Posterior vena cava (tissue), 2 donors: ENCODE measurements at places on chromosomes 3 and 15. TPM values are rescaled to one million over a fixed set of nuclear protein-coding genes. Genes with fewer than 3 reads are reported as not detected.

The MDFIC2 gene
- not detected for total RNA-seq

The APPL1 gene
- total RNA-seq: 43.5 TPM

The SCN11A gene
- total RNA-seq: 0.28 TPM

The FBXO40 gene
- 0.83 TPM for total RNA-seq

The FANCD2OS gene
- not detected for total RNA-seq

The SPSB4 gene
- 0.76 TPM for total RNA-seq

- no peak for DNase-seq
Measured at GRCh38 chr3:69970827-69971226, 28.7 kb upstream of the SAMMSON start.

GRCh38 chr3:69110941-69111546 is 11.4 kb downstream of the LMOD3 start:
- no peak for DNase-seq

DNA sequence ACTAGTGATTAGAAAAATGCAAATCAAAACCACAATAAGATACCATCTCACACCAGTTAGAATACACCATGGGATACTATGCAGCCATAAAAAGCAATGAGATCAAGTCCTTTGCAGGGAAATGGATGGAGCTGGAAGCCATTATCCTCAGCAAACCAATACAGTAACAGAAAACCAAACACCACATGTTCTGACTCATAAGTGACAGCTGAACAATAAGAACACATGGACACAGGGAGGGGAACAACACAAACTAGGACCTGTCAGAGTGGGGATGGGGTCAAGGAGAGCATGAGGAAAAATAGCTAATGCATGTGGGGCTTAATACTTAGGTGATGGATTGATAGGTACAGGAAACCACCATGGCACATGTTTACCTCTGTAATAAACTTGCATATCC is 36.0 kb upstream of the CCNL1 start:
- no peak for DNase-seq

DNA sequence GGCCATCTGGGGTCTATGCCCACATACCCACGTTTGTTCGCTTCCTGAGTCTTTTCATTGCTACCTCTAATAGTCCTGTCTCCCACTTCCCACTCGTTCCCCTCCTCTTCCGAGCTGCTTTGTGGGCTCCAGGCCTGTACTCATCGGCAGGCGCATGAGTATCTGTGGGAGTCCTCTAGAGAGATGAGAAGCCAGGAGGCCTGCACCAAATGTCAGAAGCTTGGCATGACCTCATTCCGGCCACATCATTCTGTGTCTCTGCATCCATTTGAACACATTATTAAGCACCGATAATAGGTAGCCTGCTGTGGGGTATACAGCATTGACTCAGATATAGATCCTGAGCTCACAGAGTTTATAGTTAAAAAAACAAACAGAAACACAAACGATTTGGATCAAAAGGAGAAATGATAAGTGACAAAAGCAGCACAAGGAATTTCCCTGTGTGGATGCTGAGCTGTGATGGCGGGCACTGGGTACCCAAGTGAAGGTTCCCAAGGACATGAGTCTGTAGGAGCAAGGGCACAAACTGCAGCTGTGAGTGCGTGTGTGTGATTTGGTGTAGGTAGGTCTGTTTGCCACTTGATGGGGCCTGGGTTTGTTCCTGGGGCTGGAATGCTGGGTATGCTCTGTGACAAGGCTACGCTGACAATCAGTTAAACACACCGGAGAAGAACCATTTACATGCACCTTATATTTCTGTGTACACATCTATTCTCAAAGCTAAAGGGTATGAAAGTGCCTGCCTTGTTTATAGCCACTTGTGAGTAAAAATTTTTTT is 35.9 kb downstream of the NR1I2 start:
- DNase-seq: no peak

- no peak for DNase-seq
Measured at GRCh38 chr15:27871078-27871901, 227.8 kb downstream of the OCA2 start.

DNA sequence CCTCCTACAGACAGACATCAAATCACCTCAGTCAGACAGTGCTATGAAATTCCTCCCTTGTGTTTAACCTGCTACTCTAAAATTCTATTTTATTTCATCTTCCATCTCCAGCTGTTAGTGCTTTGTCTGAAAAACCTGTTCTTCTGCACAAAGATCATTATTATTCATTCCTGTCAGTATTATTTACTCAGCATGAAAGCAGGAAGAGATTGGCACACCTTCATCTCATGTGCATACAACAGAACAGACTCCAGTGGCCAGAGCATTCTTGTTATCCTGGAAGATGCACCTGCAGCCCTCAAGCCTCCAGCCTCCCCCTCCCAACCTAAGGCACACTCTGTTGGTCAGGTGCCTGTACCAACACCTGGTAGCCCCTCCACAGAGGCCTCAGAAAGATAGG is 1.8 kb upstream of the ROPN1B start:
- no peak for DNase-seq

- DNase-seq: no peak
Measured at GRCh38 chr3:15800780-15801179, 3.0 kb upstream of the ANKRD28 start.

- DNase-seq: no peak
Measured at GRCh38 chr3:134623615-134624245, 27.1 kb downstream of the KY start.

- no peak for DNase-seq
Measured at GRCh38 chr3:146501752-146502151, 32.4 kb upstream of the PLSCR2 start.

DNA sequence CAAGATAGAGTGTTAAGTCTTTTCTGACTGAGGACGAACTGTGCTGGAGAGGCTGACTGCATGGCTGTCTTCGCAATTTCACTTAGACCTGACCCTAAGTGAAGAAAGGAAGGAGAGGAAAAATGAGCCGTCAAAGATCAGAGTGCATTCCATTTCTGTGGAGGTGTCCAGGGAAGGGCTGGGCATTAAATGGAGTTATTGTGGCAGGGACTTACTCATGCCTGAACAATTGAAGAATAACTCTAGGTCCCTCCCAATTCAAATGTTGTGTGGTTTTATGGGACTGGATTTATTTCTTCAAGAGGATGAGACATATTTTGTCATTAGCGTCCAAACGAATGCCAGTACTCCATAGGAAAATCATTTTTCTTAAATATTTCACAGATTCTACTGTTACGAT is 187.3 kb upstream of the CFAP20DC start:
- DNase-seq: no peak

DNA sequence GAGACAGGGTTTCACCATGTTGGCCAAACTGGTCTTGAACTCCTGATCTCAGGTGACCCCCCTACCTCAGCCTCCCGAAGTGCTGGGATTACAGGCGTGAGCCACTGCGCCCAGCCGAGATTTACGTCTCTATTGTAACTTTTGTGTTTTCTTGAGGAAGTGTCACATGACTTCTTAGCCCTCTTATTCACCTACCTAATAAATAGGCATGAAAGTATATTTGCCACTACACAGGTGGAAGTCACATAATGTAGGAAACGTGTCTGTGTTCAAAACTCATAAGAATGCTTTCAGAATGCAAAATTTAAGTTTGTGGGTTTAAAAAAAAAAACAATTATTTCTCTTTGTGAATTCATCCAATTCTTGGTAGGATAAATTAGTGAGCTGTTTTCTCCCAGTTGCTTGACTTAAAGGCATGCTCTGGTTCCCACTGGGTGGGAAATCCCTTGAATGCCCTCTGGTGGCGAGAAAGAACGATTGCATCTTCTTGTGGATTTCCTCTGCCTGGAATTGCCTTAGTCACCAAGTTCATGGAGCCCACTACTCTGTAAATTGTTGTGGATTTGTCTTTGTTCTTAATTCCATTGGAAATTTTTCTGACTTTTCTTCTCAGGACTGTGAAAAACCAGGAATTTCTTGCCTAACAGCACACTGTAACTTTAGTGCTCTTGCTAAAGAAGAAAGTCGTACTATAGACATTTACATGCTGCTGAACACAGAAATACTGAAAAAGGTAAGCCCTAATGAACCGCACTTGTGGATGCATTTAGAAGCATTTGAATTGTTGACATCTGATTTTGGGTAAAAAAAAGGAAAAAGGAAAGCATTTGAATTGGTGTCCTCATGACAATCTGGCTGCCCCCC is 82.2 kb upstream of the CTDSPL start:
- DNase-seq: no peak

DNA sequence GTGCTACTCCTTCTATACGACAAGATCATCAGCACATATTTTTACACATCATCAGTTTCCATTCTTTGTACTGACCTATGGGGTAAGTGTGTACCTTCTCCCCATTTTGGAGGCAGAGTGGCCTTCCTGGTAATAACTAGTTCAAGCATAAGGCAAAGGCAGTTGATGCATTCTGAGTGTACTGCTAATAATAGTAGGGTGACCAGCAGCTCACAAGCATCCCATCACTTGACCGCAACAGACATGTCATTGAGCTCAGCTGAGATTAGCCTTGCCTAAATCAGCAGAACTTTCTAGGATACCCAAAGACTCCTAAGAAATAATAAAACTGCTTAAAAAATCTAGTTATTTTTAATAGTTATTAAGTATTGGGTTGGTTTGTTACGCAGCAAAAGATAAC is 329.8 kb upstream of the FRG2C start:
- no peak for DNase-seq

DNA sequence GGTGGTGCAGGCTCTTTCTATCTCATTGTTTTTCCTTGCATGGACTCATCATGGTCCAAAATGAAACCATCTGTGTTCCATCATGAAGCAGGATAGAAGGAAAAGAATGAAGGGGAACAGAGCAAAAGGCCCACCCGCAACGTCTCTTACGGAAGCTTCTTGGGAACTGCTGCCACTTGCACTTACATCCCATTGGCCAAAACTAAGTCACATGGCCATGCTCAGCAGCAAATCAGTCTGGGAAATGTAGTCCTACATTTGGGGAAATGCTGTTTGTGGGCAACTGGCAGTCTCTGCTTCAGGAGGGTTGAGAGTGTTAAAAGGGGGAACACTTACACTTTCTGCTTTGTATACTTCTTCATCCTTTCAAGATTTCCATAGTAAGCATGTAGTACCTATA is 191.6 kb downstream of the SV2B start:
- DNase-seq: no peak

DNA sequence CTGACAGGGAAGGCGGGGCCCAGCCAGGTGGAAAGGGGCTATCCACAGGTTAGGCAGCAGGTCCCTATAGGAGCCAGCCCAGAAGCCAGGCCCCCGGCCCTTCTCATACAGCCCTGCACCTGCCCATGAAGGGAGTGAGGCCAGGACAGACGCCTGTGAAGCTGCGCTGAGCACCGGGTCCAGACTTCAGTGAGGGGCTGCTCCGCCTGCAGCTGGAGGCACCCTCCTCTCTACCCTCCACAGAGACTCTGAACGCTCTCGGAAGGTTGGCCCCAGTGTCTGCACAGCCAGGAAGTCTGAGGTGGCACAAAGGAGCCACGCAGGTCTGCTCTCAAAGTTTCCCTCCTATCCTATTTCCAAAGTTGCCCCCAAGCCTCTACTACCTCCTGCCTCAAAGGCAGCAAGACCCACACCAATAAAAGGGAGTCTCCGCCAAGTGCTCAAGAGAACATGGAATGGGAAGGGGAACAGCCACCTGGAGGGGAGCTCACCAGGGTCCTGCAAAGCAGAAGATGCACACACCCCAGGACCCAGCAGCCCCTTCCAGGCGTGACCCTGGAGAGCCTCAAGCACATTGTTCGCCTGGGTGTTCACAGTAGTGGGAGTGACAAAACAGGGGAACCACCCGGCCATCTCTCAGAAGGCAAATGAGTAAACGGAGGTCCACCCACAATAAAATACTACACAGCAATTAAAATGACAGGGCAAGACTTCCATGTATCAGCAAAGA is 19.5 kb downstream of the XXYLT1 start:
- peak; percentile 42 for DNase-seq

GRCh38 chr3:105728771-105729312 is 140.0 kb downstream of the CBLB start:
- DNase-seq: no peak

DNA sequence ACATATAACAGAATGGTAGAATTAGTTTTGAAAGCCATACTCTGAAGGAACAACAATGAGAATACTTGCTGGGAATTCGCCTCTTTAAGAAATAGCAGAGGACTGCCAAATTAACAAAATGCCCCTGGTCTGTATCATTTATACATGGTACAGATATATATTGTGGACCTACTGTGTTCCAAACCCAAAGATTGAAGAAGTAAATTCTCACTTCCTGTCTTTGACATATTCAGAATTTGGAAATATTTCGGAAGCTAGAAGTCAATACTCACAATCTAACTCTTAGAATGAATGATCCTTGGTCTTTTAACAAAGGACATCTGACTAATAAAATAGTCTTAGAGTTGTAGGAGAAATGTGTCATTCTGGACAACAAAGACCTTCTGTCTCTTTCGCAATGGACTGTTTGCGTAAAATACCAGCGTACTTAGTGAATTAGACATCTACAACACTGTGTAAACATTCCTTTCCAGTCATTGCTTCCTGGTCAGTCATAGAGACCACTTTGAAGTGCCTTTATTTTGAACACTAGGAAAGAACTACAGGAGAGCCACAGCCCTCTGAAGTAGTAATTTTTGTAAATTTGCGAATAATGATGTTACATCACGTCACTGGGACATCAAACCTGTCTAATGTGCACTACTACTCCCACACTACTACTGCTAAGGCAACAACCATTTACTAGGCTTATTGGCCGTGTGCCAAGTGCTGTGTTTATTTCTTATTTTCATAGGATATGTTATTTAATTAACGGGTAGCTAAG is 68.0 kb downstream of the CHL1 start:
- no peak for DNase-seq

- DNase-seq: no peak
Measured at GRCh38 chr3:70728311-70728710, 415.9 kb upstream of the MDFIC2 start.
